GM23248 (cell line): ENCODE measurements at places on chromosomes 7 and 10.

GRCh38 chr10:95651346-95652060, 5.0 kb downstream of the ALDH18A1 start:
- DNase-seq, result peak; percentile 21

- DNase-seq, result no peak
Measured at GRCh38 chr10:77516575-77516974, 121.0 kb downstream of the KCNMA1 start.

DNA sequence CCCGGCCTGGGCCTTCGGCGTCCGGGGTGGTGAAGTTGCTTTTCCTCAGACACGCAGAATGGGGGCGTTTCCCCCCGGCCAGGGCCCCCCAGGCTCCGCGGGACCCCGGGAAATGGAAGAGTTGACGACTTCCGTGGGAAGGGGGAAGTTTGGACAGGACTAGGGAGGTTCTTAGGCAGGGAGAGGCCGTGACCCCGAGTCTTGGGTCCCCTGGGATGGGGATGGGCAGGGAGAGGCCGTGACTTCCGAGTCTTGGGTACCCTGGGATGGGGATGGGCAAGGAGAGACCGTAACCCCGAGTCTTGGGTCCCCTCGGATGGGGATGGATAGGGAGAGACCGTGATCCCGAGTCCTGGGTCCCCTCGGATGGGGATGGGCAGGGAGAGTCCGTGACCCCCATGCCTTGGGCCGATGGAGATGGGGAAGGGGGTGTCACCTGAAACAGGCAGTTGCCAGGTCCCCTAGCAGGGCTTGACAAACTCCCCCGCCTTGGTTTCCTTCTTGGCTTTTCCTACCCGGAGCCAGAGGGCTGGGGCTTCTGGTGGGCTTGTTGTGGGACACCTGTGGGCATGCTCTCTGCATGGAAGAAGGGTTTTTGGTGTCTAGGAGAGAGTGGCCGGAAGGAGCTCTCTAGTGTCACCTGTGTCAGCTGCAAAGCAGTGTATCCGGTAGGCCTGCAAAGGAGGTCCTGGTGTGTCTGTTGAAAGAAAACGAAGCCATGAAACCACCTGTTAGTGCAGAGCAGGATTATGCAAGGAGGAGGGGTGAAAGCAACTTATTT, 1.1 kb downstream of the TRRAP start:
- DNase-seq, result peak; percentile 65

GRCh38 chr10:79068203-79068561, 584 bp upstream of the ZMIZ1 start:
- DNase-seq, result peak; percentile 55

- peak; percentile 6 for DNase-seq
Measured at GRCh38 chr7:135368416-135369186, 135.0 kb downstream of the STRA8 start.

DNA sequence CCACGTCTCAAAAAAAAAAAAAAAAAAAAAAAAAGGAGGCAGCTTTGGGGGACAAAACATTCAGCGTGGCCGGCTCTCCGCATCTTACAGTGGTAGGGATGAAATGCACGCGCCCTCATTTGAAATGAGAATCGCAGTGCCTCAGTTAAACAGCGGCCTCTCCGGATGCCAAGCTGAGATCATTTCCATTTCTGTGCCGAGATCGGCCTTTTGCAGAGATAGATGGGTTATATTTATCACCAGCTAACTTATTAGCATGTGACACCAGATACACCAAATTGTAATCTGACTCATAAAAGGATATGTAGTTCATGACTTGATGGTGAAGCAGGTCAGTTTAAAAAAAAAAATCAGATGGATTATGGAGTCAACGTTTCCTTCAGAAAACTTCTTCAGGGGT, 138.7 kb downstream of the CUX1 start:
- DNase-seq, result no peak
